ENCODE measurements at places on chromosomes 2 and 18. TPM values are rescaled to one million over a fixed set of nuclear protein-coding genes. Genes with fewer than 3 reads are reported as not detected.

COL4A3 gene
- polyA plus RNA-seq = 0.24 TPM

ANKRD36C gene
- 0.27 TPM for polyA plus RNA-seq

ZSWIM2 gene
- polyA plus RNA-seq = not detected

DNA sequence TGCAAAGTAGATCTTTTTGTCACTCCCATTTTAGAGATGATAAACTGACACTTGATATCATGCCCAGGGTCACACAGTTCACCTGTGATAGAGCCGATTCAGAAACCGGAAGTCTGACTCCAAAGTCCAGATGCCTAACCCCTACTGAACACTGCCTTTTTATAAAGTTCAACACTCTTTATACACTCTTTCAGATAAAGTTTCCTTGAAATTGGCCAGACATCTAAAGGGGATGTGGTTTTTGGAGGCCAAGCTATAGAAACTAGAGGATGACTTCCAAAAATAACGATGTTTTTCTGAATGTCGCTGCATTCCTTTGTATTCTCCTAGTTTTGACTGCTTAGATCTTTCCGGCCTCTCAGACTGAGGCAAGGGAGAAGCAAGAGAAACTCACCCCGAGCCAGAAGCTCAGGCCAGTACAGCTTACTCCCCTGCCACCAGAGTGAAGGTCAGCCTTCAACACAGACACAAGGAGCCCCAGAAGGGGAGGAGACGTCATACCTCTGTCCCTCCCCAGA is 61.8 kb downstream of the NRP2 start:
- no peak for DNase-seq

TLX2 gene
- not detected for polyA plus RNA-seq

- DNase-seq = no peak
These were observed 360.1 kb downstream of the LPIN1 start for GRCh38 chr2:12106440-12107080.

DNA sequence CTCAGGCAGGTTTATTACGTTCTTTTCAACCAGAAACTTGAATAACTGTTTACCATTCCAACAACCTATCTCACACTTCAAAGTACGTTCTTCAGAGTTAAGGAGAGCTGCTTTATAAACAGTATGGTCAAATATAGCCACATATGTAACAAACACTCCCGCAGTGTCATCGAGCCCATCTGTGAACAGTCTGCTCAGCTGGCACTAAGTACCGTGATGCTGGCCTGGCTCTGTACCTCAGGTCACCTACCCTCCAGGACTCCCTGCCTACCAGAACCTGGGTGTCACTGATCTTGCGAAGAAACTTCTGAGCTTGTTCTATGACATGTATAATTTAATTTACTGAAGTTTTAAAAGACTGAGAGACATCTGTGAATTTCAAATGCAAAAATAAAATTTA is 71.4 kb downstream of the SEPTIN10 start:
- no peak for DNase-seq

HOXD13 gene
- polyA plus RNA-seq = not detected

- DNase-seq = no peak
These were observed 217.0 kb downstream of the OSR1 start for GRCh38 chr2:19141234-19142004.

- no peak for DNase-seq
These were observed 22.6 kb downstream of the ZNF236 start for GRCh38 chr18:76844742-76845477.

- no peak for DNase-seq
These were observed 54.5 kb upstream of the SPAG16 start for GRCh38 chr2:213229814-213230213.

DNA sequence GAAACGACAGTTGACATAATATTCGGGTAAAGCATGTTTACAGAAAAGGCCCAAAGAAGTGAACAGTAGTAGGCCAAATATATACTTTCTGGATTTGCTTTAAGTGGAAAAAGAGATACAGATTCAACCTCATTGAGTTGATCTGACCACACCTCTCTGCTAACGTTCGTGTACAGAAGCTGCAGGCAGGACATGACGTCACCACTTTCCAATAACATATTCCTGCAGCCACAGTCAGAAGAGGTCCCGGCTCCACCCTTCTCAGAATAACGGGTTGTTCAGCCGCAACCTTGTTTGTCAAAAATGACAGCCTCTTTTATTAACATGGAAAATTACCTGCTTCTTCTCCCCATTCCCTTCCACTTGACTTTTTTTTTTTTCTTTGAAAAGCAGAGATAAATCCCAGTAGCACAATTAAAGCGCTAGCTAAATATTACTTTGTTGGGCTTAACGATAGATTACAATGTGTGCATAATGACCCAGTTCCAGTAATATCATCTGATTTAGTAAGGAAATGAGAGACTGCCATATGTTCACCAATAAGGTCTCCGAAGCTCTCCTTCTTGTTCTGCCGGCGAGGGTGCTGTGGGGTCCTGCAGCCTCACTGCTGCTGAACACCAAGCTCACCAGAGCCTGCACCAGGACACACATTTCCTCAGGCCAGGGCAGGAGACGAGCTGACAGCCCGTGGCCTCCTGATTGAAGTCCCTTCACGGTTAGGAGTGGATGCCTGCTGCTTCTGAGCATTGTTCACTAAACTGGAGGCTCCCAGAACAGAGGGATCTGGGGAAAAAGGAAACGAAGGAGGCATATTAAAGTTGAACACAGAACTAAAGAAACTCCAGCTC is 451.0 kb upstream of the SALL3 start:
- no peak for DNase-seq
